ENCODE measurements at places on chromosomes 4 and X.
A peak's percentile ranks its signal among the peaks of the same experiment; 100 is the strongest.

GRCh38 chr4:179662522-179662921 is 2220.3 kb upstream of the AGA start:
- no peak for DNase-seq

- DNase-seq = no peak
Measured at GRCh38 chr4:6715704-6716017, 313 bp upstream of the BLOC1S4 start.

GRCh38 chr4:108901291-108901690 is 138.4 kb upstream of the ETNPPL start:
- no peak for DNase-seq

GRCh38 chr4:76969495-76969894 is 19.9 kb downstream of the SEPTIN11 start:
- DNase-seq = no peak

GRCh38 chrX:2325076-2325784 is 175.5 kb downstream of the DHRSX start:
- DNase-seq = no peak

GRCh38 chr4:184168406-184169019 is 49.2 kb downstream of the ENPP6 start:
- peak; percentile 56 for DNase-seq

GRCh38 chr4:153603258-153603657 is 80.8 kb upstream of the TLR2 start:
- DNase-seq = peak; percentile 15

DNA sequence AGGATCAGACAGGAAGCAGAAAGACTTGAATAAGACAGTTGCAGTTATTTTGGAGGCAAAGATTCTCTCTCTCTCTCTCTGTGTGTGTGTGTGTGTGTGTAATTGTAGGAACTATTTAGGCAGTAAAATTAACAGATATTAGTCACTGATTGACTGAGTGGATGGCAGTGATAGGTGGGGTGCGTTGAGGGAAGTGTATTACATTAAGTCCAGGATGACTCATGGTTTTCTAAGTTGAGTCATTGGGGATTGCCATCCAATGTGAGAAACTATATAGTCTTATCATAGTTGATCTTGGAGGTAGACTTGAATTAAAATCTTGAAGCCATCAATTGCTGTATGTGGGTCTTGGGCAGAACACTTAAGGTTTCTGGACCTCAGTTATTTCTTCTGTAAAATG is 75.4 kb downstream of the AR start:
- DNase-seq = no peak

- no peak for DNase-seq
Measured at GRCh38 chr4:81447566-81448229, 24.0 kb downstream of the RASGEF1B start.

DNA sequence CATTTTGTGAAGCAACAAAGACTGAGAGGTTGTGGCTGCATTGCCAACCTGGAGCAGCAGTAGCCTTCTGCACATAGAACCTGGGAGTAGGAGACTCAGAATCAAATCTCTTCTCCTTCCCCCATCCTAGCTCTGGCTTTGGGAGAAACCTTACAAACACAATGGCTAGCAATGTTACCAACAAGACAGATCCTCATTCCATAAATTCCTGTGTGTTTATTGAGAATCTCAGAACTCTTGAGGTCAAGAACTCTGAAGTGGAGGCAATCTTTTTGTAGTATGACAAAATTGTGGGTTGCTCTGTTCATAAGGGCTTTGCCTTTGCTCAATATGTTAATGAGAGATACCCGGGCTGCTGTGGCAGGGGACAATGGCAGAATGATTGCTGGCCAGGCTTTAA is 406.7 kb upstream of the SPANXN1 start:
- no peak for DNase-seq

- DNase-seq = no peak
Measured at GRCh38 chr4:88465653-88466192, 8.8 kb downstream of the HERC5 start.

- no peak for DNase-seq
Measured at GRCh38 chrX:84729809-84730208, 227.6 kb upstream of the HDX start.

- no peak for DNase-seq
Measured at GRCh38 chr4:42845586-42845985, 46.9 kb upstream of the GRXCR1 start.

DNA sequence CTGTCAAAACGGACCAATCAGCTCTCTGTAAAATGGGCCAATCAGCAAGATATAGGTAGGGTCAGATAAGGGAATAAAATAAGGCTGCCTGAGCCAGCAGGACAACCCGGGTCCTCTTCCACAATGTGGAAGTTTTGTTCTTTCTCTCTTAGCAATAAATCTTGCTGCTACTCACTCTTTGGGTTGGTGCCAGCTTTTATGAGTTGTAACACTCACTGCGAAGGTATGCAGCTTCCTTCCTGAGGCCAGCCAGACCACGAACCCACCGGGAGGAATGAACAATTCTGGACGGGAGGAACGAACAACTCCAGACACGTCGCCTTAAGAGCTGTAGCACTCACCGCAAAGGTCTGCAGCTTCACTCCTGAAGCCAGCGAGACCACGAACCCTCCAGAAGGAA is 287.8 kb downstream of the RAPGEF2 start:
- DNase-seq = no peak

DNA sequence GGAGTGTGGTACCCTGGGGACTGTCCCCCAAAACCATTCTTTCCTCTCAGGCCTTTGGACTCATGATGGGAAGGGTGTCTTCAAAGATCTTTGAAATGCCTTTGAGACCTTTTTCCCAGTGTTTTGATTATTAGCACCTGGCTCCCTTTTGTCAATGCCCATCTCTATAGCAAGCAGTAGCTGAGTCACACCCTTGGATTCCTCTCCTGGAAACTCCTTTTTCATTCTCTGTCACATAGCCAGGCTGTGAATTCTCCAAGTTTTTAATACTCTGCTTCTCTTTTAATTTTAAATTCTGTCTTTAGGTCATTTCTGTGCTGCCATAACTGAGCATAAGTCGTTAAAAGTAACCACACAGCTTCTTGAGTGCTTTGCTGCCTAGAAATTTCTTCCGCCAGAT is 29.7 kb downstream of the IL21 start:
- DNase-seq = no peak

- DNase-seq = no peak
Measured at GRCh38 chrX:134075894-134076718, 90.7 kb upstream of the GPC3 start.

DNA sequence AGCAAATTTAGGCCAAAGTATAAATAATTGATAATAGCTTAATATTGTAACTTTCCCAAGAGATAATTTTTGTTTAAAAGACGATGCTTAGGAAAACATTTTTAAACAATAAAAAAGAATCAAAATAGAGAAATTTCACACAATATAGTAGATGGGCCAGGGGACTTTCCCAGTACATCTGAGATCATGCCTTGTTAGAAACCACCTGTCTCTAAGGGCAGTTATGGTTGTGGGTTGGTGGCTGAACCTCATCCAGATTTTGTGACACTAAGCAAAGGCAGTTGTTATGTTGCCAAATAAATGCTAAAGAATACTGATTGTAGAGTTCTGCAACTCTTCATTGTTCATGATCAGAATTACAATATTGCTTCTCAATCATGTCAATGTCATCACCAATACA is 270.6 kb downstream of the BANK1 start:
- DNase-seq = no peak

GRCh38 chrX:16979226-16979625 is 32.8 kb downstream of the REPS2 start:
- no peak for DNase-seq

- no peak for DNase-seq
Measured at GRCh38 chrX:11269006-11269405, 24.2 kb upstream of the AMELX start.

DNA sequence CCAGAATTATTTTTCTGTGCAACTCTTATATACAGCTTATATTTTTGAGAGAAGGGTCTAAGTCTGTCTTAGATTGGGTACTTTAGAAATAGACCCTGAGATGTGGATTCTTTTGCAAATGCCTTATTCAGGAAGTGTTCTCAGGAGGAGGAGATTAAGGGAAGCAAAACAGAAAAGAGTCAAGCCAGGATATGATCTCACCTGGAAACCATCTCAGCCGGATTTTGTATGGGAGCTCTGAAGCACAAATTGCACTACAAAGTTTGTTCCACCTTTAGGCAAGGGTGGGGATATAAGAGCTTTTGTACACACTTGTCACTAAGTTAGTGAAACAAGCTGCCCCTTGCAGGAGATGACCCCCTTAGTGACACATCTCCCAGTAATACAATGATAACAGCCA is 121.2 kb upstream of the GRPR start:
- DNase-seq = no peak

GRCh38 chr4:41939016-41939626 is 3.9 kb downstream of the TMEM33 start:
- no peak for DNase-seq

GRCh38 chr4:38099908-38100407 is 139.8 kb downstream of the PTTG2 start:
- DNase-seq = no peak

GRCh38 chr4:82629238-82630000 is 67.6 kb upstream of the TMEM150C start:
- no peak for DNase-seq

DNA sequence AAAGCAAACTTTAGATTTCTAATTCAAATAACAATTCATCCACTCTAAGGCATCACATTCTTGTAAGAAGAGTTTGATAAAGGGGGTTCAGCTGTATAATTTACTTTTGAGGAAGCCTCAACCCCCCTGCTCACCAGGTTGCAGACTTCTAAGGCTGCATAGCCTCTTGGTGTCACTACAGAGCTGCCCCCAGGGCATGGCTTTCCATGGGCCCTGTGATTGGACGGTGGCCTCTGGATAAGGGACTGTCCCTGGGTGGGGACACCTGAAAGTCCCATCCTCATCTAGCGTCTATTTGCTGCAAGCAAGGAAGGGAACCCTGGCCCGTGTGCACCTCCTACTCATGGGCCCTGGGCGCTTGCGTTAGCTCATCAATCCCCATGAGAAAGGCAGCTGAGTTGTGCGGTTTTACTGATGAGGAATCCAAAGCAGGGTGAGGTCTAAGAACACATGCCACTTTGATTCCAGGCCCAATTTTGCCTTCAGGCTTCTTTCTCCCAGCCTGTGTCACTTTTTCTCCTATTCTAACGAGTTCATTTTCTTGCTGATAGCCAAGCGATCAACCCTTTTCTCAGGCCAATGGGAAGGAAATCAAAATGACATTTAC is 51.8 kb downstream of the SCML1 start:
- DNase-seq = no peak

- DNase-seq = no peak
Measured at GRCh38 chr4:93480452-93480851, 348.1 kb upstream of the ATOH1 start.

GRCh38 chr4:8146157-8146556 is 12.5 kb downstream of the ABLIM2 start:
- no peak for DNase-seq

- no peak for DNase-seq
Measured at GRCh38 chrX:38879631-38880220, 78.5 kb downstream of the MID1IP1 start.

DNA sequence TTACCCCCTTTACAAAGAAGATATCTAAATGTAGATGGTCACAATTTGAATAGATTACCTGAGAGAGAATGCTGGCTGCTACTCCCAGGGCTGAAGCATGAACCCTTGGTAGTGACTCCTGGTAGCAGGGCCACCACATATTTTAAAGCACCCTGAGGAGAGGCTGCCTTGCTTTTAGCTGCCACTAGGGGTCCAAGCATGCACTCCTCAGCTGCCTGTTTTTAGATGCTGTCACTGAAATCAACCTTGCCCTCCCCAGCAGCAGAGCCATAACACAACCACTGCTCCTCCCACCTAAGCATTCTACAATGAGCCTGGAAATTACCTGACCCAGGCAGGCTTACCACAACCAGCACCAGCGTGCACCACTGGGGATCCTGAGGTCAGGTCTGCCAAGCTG is 850.9 kb downstream of the FAM133A start:
- no peak for DNase-seq

GRCh38 chr4:6727081-6727942 is 11.3 kb downstream of the BLOC1S4 start:
- no peak for DNase-seq

GRCh38 chr4:25592736-25593135 is 62.9 kb upstream of the SLC34A2 start:
- no peak for DNase-seq

DNA sequence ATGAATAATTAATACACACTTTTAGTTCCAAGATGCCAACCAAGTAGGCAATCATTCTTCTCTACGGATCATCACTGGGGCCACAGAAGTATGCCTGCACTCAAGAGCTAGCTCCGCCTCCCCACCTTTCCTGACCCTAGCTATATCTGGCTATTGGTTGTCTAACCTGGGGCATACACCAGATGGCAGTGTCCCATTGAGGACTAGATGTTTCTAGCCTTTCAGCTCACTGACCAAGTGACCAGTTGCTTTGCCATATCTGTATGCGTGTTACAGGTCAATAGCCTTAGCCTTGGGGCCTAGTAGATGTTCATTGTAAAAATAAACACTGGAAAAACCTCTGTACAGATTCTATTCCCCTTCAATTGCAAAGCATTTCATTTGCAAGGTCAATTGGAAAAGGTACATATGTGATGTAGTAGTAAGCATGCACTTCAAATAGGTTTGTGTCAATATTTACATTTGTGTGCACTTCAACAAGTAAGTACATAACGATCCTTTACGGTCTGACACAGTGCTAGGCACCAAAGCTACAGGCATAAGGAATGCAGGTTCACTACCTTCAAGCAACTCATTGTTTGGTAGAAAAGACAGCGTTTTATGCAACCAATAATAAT is 521.7 kb downstream of the PPARGC1A start:
- DNase-seq = no peak

- no peak for DNase-seq
Measured at GRCh38 chr4:183422962-183423631, 21.3 kb upstream of the CDKN2AIP start.

GRCh38 chr4:113677325-113677724 is 84.2 kb downstream of the CAMK2D start:
- DNase-seq = no peak

GRCh38 chrX:23503835-23504539 is 163.3 kb upstream of the PRDX4 start:
- no peak for DNase-seq

GRCh38 chr4:139027776-139028175 is 12.2 kb downstream of the NOCT start:
- DNase-seq = no peak

- DNase-seq = no peak
Measured at GRCh38 chr4:108337923-108338322, 169.2 kb upstream of the LEF1 start.

DNA sequence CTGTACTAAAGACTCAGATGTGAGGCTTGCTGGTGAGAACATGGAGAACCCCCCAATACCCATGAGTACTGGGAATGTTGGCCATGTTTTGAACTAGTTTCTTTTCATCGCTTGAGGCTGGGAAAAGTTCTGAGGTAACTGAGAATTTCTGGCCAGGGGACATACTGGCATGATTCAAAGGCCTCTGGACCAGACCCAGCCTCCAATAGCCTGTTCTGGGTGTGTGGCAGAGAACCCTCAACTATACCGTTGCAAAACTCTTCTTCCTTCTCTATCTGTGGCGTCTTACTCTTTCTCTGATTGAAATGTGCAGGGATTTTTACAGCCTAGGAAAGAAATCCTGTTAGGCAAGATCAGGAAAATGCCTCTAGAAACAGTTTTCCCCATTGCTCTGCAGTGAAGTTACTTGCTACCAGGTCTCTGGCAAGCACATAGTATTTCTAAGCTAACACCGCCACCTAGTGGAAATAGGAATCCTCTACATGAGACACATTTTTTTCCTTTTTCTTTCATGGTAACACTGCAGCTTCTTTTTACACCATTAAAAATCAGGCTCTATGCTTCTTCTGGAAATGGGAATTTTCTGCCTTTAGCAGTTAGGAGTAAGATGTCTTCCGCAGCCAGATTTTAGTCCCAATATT is 170.7 kb upstream of the ZCCHC13 start:
- DNase-seq = no peak

GRCh38 chr4:95151255-95151654 is 393.5 kb downstream of the BMPR1B start:
- no peak for DNase-seq
